Fibroblast of skin of abdomen (primary cell): ENCODE measurements at places on chromosomes 6 and 20.

GRCh38 chr6:144179828-144180227 is 29.5 kb downstream of the STX11 start:
- DNase-seq = no peak

GRCh38 chr6:149332602-149333265 is 15.2 kb downstream of the TAB2 start:
- no peak for DNase-seq

- no peak for DNase-seq
These were observed 5.2 kb upstream of the ADRM1 start for GRCh38 chr20:62297449-62298227.

GRCh38 chr6:51163843-51164529 is 345.3 kb downstream of the TFAP2B start:
- no peak for DNase-seq

DNA sequence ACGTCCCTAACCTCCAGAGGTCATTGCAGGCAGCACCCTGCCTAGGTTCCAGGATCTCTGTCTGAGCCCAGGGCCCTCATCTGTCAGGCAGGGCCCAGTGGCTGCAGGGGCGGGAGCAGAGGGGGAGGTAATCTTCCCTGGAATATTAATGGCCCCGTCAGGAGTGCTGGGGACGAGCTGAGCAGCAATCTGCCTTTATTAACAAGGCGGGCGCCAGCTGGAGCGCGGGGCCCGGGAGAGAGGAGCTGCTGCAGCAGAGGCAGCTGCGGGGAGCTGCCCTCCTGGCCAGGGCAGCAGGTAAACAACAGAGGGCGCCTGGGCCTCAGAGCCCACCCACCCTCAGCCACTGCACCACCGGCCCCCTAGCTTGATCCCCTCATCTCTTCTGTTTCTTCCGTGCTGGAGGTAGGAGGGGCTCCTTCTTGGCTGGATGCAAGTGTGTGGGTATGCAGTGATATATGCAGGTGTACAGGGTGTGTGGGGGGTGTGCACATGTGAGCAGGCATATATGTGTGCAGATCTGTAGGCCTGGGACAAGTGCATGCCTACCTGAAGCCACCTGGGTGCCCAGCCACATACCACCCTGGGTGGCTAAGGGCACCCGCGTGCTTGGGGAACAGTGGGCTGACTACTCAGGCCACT is 131.8 kb upstream of the MLN start:
- DNase-seq = no peak

DNA sequence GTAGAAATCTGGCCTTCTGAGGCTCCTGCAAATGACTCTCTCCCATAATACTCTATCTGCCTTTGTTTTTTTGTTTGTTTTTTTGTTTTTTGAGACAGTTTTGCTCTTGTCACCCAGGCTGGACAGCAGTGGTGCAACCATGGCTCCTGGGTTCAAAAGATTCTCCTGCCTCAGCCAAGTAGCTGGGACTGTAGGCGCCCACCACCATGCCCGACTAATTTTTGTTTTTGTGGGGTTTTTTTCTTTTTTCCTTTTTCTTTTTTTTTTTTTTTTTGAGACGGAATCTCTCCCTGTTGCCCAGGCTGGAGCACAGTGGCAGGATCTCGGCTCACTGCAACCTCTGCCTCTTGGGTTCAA is 16.6 kb upstream of the STK38 start:
- DNase-seq = no peak

DNA sequence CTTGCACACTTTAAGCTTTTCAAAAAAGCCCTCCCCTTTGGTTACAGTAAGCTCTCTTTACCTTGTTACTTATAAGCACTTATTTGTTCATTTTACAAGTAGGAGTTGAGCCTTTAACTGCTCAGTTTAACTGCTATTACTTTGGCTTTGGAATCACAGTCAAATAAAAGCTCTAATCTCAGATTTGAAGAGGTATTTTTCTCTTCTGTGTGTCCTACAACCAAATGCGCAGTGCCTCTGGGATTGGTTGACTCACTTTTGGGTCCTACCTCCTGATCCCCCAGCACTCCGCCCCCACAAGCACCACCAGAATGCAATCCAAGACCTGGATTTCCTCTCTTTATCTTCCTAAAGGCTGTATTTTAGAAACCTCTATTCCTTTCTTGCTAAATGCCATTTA is 2.5 kb downstream of the NCOA7 start:
- no peak for DNase-seq

- DNase-seq = peak; percentile 89
These were observed 28.5 kb upstream of the CITED2 start for GRCh38 chr6:139402876-139403386.

- DNase-seq = no peak
These were observed 53.4 kb downstream of the PTCHD4 start for GRCh38 chr6:48057601-48058000.

DNA sequence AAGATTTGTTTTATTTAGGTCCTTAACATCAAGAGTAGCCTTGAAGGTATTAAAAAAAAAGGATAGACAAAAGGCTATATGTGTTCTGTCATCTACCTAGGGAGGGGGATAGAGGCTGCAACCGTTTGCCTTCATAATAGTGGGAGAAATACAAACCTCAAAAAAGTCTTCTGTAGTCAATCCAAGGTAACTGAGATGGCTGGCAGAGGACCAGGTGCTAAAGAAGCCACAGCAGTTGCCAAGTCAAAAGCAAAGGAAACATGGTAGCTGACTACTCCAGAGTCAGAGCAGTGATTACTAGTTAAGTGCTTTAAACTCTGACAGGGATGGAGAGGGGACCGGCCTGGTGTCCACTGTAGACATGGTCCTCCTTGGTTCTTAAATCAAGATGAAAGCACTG is 249.4 kb downstream of the PTPRK start:
- DNase-seq = no peak

- DNase-seq = no peak
These were observed 1188.1 kb downstream of the EPHA7 start for GRCh38 chr6:92231171-92231701.

DNA sequence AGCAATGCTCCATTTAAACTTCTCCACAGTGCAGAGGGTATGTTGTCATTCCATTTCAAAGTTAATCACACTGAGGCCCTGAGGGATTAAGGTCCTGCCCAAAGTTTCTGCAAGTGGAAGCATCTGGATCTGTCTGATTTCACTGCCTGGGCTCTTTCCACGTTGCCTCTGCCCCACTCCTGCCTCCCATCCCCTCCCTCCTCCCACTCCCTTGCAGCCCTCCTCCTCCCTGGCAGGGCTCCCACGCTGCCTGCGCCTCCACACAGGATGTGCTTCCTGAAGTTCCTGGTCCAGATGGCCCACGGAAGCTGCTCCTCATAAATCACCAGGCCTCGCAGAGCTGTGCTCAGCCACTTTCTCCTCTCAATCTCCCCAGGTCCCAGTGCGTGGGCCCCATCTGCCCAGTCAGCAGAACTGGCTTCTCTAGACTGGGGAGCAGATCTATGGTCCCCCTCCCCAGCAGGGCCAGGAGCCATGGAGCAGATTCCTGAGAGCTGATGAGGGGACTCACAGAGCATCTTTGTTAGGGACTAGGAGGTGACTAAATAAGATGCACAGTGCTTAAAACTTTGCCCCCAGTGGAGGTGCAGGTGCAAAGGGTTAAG is 65.4 kb upstream of the MAFB start:
- DNase-seq = peak; percentile 25

- peak; percentile 72 for DNase-seq
These were observed 49.9 kb upstream of the RANBP9 start for GRCh38 chr6:13761361-13762036.

DNA sequence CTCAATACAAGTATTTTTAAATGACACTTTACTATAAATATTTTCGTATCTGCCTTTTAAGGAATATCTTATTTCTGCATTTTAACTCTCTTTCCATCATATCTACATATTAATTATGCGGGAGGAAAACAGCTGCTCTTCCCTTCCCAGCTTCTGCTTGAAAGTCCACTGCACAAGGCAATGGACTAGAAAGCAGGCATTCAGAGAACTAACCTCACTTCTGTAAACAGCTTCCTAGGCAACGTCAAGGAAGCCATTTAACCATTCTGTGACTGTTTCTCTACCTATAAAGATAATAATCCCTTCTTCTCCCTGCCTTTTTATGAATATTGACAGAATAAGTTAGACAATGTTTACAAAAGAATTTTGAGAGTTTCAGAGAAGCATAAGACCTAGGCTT is 319.4 kb downstream of the BTBD9 start:
- DNase-seq = no peak

DNA sequence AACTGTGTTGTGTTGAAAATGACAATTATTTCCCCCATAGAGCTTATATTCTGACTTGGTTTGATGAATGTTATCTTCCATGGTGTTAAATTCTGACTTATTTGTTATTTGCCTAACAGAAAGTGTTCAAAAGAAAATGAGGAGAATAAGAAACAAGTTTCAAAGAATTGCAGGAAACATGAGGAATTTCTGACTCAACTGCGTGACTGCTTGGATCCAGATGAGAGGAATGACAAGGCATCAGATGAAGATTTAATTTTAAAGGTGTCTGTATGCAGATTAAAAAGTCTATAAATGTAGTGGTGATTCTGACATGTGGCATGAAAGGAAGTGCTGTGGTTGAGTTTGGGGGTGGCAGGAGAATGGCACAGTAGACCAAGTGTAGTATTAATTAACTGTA is 50.6 kb downstream of the CCDC170 start:
- peak; percentile 1 for DNase-seq
